Anterior cingulate cortex (tissue), 58 donors: ENCODE measurements at places on chromosomes 2 and 18.

GRCh38 chr2:112493858-112494648 lies 12.1 kb downstream of the TTL start:
- no peak for DNase-seq

- DNase-seq: no peak
Measured at GRCh38 chr2:28408764-28409599, 16.3 kb downstream of the FOSL2 start.

- DNase-seq: no peak
Measured at GRCh38 chr2:174670446-174670845, 72.8 kb upstream of the WIPF1 start.

GRCh38 chr2:40289771-40290404 lies 162.0 kb downstream of the SLC8A1 start:
- DNase-seq: no peak

GRCh38 chr18:50644807-50645206 lies 84.9 kb downstream of the MAPK4 start:
- no peak for DNase-seq

GRCh38 chr2:187825108-187825507 lies 270.9 kb upstream of the TFPI start:
- no peak for DNase-seq

DNA sequence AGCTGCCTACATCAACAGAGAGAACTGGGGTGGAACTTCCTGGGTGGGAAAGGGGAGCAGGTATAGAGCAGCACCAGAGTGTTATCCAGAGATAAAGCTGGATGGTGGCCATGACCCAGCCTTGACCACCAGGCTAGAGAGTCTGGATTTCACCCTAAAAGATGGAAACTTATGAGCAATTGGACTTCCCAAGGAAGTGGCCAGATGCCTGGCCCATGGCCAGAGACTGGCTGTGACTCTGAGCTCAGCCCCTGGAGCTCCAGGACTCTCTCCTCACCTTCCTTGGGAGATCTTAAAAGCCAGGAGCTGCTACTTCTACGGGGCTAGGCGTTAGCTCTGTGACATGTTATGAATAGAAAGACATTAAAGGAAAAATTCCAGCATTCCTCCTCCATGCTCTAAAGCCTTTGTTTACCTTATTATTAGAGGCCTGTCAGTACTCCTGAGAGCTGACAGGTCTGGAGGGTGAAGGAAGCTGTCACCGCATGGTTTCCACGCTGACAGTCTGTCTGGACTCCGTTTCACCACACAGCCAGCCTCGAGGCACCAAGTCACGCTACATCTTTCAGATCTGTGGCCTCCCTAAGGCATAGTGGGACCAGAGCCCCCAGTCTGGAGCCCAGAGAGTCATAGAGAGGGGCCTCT lies 260.0 kb upstream of the SIX2 start:
- DNase-seq: no peak

GRCh38 chr2:45965871-45966498 lies 314.5 kb downstream of the PRKCE start:
- no peak for DNase-seq

DNA sequence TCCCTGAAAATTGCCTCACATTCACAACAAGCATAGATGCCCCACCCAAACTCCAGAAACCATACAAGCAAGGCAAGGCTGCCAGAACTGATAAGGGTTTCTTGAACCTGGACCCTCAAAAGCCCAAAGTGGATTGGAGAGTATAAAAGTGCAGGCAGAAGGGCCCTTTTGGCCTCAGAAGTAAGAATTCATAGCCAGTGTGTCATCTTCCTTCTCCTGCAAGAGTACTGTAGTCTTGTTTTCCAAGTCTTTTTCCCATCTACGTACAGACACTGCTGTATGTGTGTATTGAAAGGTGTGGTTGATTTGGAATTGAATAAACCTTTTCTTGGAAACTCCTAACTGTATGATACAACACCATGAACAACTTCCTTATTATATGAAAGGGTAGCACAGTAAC lies 46.8 kb downstream of the ZC3H15 start:
- no peak for DNase-seq

DNA sequence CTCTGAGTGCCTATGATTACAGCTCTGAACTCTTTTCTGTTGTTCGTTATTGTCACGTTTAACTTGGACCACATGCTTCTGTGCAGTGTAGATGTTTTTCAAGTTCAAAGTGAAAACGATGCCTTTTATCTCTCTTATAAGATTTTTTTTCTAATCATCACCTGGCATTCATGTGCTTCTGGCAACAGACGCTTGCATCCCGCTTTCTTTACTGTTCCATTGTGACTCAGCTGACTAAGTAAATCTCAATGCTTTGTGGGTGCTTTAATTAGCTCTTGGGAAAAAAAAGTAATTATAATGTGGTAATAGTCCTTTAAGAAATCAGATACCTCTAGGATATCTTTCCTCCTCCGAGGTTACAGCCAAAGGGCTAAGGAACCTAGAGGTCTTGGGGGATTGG lies 31.2 kb upstream of the RMP24 start:
- no peak for DNase-seq

DNA sequence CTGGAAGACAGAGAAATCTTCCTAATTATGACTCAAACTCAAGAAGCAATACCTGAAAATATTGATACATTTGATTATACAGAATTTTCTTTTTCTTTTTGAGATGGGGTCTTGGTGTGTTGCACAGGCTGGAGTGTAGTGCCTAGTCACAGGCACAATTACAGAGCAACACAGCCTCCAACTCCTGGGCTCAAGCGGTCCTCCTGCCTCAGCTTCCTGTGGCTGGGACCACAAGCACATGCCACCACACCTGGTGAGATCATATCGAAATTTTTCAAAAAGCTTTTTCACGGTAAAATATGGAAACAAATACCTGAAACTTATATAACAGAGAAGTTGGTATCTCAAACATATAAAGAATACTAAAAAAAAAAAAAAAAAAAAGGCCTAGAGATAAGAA lies 27.9 kb downstream of the TGFBRAP1 start:
- DNase-seq: no peak

- DNase-seq: no peak
Measured at GRCh38 chr18:44149706-44150105, 531.0 kb upstream of the SETBP1 start.

- no peak for DNase-seq
Measured at GRCh38 chr18:1676387-1676786, 771.7 kb downstream of the ADCYAP1 start.

DNA sequence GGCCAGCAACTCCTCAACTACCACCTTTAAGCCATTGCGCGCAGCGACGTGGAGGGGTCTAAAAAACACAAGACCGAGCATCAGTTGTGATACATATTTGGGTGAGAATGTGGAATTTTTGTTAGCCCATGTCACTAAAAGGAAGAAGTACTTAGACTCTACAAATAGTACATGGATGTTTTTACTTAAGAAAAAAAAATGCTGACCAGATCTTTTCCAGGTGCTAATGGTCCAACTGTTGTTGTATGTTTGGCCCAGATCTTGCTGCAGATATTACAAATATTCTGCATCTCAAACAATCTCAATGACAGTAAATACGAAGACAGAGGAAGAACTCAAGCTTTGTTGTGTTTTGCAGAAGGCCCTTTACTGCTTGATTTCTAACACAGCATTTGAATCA lies 67.1 kb upstream of the PGAP1 start:
- no peak for DNase-seq

- DNase-seq: peak; percentile 68
Measured at GRCh38 chr2:101823347-101823791, 125.9 kb downstream of the MAP4K4 start.

GRCh38 chr2:7902251-7902765 lies 779.5 kb upstream of the ID2 start:
- no peak for DNase-seq

DNA sequence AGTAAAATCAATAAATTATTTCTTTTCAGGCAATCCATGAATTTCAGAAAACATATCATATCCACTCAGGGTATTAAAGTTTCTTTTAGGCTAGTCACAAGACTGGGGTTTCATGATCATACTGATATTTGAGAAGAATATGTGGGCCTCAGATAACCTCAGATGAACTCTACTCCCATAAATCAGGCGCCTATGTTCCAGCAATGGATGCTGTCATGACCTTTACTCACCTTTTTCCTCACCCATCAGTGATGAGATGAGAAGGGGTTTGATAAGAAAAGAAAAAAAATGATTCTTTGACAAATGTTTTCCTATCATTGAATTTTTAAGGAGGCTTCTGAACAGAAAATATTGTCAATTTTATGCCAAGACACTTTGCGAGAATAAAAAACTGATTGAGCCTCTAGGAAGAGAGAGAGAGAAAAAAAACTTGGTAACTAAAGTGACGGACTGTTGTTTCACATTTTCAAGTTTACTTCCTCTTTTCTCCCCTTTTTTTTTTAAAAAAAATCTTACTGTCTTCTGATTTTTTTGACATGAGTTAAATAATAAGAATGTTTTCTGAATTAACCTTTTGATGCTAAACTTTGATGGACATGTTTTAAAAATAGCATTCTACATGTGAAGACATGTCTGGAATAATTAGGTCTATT lies 309.1 kb upstream of the MAP2 start:
- no peak for DNase-seq

GRCh38 chr2:69565431-69565839 lies 78.1 kb downstream of the AAK1 start:
- DNase-seq: peak; percentile 20

DNA sequence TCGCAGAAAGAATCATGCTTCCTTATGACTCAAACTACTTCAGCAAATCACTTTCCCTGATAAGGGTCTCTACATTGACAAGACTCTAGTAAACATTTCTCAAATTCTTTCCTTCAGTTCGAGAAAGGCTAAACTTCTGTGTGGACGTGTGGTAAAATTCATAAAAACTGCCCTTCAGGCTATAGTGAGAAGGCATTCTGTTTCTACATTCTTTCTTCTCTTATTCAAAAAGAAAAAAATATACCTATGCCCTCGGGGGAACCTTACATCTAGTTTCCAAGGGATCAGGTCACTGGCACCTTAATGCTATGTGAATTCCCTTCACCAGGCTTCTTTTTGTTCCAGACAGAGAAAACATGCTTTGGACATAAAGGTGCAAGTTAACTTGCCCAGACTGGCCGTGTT lies 4.9 kb downstream of the VIT start:
- DNase-seq: no peak

DNA sequence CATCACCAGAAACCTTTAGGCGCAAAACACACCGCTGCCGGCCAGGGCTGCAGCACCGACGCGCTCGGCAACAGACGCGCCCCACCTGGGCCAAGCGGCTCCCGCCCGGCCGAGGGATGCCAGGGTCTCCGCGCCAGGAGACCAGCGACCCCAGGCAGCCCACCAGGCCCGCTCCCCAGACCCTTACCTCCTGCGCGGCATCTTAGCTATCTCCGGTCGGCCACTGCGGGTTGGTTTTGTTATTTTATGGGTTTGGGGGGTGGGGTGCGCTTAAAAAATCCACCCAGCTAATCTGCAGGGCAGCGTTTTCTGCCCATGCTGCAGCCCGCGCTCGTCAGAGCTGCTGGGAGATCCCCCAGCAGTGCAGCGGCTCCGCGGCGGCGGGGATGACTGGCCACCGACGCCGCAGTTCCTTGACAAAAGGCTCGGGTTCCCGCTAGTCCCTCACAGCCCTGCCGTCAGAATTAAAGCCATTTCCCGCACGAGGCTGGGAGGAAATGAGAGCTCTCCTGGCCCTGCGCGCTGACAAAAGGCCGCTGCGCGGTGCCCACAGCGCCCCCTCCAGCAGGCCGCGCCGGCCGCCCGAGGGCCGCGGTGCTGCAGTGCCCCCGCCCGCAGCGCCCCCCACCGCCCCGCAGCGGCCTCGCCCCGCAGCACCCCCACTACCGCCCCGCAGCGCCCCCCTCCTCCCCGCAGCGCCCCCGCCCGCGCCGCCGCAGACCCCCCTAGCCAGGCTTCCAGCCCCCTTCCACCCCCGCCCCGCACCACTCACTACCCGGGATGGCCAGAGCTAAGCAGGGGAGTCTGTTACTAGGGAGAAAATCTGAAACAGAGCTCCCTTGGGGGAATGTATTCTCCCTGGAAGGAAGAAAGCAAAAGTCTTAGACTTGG lies at the start of gene ADD2:
ADD2 (minus strand) TSS at position 502 of the 891 bp plus-strand sequence. CDS start 61,792 bp downstream, outside the sequence.
- DNase-seq: no peak

DNA sequence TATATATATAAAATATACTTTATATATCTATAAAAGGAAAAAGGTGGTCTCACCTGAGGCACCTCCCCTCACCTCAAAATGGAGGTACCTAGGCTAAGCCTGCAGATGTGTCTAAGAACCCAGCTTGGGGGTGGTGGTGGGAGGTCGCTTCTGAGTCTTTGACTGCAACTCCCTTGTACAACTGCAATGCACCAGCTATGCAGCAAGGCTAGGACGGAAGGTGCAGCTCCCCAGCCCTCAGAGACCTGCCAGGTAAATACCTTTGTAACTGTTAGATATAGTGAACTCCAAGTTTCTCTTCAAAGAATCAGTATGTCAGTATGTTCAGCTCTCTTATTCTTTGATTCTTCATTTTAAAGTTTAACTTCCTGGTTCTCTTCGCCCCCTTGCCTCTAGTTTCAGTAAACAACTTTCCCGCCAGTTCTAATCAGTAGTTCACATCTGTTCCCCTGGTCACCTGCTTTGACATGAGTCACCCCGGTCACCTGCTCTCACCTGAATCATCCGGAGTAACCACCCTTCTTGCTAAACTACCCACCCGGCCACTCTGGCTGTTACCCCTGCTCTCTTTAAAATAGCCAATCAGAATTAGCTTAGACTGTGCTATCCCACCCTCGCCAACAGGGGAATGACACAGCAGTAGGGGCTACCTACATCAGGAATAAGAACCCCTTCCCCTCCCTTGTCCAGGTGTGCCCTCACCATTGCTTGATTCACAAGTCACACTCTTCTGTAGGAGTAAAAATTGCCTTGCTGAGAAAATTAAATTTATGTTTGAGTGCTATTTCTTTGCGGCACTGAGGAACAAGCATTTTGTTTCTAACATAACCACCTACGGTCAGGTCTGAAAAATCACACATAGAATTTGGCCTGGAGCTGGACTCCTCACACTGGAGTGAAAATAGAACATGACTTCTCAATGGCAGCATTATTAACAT lies 24.7 kb upstream of the IMPA2 start:
- DNase-seq: no peak

DNA sequence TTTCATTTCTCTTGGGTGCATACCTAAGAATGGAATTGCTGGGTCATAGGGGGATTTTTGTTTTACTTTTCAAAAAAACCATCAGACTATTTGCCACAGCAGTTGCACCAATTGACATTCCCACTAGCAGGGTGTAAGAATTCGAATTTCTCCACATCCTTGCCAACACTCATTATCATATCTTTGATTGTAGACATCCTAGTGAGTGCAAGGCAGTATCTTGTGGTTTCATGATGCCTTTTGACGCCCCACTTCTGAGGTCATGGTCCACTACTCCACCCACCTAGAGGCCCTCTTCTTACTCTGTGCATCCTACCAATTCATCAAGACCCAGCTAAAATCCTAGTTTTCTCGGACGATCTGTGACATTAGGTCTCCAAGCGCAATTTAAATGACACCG lies 161.9 kb downstream of the MYO5B start:
- no peak for DNase-seq

GRCh38 chr2:168064011-168064998 lies 183.1 kb downstream of the STK39 start:
- no peak for DNase-seq

- DNase-seq: no peak
Measured at GRCh38 chr18:37787452-37787851, 221.9 kb upstream of the CELF4 start.

- no peak for DNase-seq
Measured at GRCh38 chr18:46768166-46768921, 11.5 kb upstream of the ST8SIA5 start.
